HepG2 (cell line): ENCODE measurements at places on chromosomes 16 and 17. TPM values are rescaled to one million over a fixed set of nuclear protein-coding genes. Genes with fewer than 3 reads are reported as not detected.

DNA sequence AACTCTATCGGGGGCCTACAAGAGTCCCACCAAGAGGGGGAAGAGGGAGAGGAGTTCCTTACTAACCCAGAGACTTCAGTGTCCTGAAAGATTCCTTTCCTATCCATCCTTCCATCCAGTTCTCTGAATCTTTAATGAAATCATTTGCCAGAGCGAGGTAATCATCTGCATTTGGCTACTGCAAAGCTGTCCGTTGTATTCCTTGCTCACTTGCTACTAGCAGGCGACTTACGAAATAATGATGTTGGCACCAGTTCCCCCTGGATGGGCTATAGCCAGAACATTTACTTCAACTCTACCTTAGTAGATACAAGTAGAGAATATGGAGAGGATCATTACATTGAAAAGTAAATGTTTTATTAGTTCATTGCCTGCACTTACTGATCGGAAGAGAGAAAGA is 70.0 kb downstream of the CDK12 start:
- H3K27me3 ChIP-seq, result no peaks in the 10 kb centered on the region
- peaks cover 16% of the 10 kb centered on the region for H3K36me3 ChIP-seq
- no peak for DNase-seq

DNA sequence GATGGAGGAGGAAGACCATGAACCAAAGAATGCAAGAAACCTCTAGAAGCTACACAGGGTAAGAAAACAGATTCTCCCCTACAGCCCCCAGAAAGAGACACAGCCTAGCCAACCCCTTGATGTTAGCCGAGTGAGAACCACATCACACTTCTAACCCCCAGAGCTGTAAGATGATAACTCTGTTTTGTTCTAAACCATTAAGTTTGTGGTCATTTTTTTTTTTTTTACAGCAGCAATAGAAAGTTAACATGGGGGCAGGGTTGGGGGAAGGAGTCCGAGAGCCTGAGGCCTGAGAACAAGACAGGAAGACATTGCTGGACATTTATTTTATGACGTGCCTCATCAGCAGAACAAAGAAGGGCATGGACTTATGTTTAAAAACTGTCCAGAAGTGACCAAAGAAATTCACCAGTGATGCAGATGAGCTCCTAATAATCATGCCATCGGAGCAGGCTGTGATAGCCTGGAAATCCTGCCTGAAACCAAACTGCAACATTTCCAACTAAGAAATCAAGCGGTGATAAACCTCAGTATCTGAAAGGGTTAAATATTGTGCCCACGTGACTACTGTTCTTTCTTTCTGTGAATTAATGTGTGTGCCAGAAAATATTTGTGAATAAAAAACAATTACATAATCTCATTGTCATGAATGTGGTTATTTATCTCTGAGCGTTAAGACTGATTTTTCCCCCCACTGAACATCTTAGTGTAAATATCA is 1.1 kb downstream of the ABCA9 start:
- H3K27me3 ChIP-seq, result no peaks in the 10 kb centered on the region
- peaks cover 9% of the 10 kb centered on the region for H3K4me1 ChIP-seq
- DNase-seq, result no peak
- H3K36me3 ChIP-seq, result no peaks in the 10 kb centered on the region
- no peak overlapping the region for H3K4me3 ChIP-seq
- no peak overlapping the region for H3K27ac ChIP-seq

DNA sequence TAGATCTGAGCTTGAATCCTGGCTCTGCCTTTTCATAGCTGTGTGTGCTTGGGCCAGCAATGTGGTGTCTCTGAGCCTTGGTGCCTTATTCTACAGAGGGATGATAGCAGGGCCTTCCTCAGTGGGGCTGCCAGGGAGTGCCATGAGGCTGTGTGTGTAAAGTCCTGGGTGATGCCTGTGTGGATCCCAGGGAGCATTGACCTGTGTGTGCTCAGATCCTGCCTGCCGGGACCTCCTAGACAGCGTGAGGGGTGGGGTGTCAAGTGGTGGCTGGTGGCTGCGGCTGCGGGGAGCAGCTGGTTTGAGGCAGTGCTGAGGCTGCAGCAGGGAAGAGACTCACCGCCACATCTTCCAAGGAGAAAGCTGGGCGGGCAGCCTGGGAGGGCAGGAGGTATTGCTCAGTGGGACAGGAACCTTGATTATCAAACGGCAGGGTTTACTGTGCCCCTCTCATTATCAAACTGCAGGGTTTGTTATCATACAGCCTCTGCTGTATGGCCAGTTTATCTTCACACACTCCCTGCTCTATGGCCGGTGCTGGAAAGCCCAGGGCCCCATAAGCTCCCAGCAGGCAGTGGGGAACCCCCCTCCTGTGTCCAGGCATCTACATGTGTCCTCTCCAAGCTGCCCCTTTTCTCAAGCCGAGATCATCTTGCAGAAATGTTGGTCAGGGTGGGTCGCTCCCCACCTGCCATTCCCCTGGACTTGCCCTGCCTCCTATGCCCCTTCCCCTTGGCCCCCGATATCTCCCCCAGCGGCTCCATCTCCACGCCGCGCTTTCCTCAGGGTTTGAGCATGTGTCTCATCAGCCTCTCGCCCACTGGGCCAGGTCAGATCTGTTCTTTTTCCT is 3.1 kb upstream of the ADCY7 start:
- no peak overlapping the region for H3K27ac ChIP-seq
- H3K36me3 ChIP-seq, result no peaks in the 10 kb centered on the region
- H3K4me3 ChIP-seq, result no peak overlapping the region
- peaks cover 80% of the 10 kb centered on the region for H3K4me1 ChIP-seq

DNA sequence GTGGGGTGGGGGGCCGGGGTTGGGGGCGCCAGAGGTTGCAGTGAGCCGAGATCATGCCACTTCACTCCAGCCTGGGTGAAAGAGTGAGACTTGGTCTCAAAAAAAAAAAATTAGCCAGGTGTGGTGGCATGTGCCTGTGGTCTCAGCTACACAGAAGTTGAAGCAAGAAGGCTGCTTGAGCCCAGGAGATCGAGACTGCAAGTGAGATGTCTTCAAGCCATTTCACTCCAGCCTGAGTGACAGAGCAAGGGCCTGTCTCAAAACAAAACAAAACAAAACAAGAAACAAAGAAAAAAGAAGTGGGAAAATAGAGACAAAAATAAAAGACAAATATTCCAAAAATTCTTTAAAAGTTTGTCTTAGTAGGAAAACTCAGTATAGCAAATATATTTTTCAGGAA is 135.1 kb upstream of the CORO6 start:
- DNase-seq, result no peak
- no peak overlapping the region for H3K4me3 ChIP-seq
- no peak overlapping the region for H3K27ac ChIP-seq

Gene FBXW10
- total RNA-seq, result 0.04 TPM in 1 of 2 replicates, not detected in the other

DNA sequence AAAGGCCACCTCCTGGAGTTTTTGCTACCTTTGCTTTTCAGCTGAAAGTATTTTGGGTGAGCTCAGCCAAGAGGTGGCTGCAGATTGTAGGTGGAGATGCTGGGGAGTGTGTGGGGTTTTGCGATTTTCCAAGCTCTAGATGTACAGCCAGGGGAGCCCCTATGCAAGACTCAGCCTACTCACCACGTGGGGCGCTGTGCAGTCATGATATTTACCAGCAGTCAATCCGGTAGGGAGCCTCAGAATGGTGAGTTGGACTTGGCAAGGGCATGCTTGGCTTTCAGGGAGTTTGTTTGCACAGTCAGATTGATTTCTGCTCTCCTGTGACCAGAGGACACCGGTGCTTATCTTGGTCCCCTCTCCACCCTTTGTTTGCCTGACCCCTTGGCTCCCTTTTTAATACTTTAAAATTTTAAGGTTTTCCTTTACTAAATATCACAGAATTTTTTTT is 175.3 kb downstream of the UTP18 start:
- no peaks in the 10 kb centered on the region for H3K36me3 ChIP-seq
- 0 out of 2 replicates have a peak, but pooled peaks cover 4% of the 10 kb centered on the region for H3K4me1 ChIP-seq
- H3K27ac ChIP-seq, result no peak overlapping the region
- H3K4me3 ChIP-seq, result no peak overlapping the region
- peak; percentile 92 for DNase-seq
- no peaks in the 10 kb centered on the region for H3K27me3 ChIP-seq

DNA sequence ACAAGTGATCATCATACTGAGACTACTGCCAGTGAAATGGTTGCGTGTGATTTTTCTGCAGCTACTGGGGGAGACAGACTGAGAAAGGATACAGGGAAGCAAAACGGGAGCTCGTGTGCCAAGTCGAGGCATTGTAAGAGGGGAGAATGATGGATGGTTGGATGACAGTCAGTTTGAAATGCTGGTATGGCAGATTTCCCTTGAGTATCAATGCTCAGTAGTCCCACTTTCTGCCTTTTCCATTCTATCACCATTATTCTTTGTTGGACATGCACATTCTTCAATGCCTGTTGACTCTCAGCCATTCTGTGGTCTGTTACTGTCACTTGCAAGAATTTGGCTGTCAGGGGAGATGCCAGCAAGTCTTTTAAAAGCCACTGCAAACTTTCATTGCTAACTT is 510.6 kb upstream of the RBFOX1 start:
- no peak overlapping the region for H3K27ac ChIP-seq
- H3K4me3 ChIP-seq, result no peak overlapping the region

Gene NPIPA8
- total RNA-seq, result 0.24 TPM in 2 replicates

DNA sequence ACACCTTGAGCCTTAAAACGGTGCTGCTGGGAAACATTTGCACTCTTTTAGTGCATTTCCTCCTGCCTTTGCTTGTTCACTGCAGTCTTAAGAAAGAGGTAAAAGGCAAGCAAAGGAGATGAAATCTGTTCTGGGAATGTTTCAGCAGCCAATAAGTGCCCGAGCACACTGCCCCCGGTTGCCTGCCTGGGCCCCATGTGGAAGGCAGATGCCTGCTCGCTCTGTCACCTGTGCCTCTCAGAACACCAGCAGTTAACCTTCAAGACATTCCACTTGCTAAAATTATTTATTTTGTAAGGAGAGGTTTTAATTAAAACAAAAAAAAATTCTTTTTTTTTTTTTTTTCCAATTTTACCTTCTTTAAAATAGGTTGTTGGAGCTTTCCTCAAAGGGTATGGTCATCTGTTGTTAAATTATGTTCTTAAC is 4.4 kb downstream of the SOX9 start:
- H3K4me1 ChIP-seq, result peaks cover 46% of the 10 kb centered on the region
- peak; percentile 77 for DNase-seq
- H3K27ac ChIP-seq, result no peak overlapping the region
- no peaks in the 10 kb centered on the region for H3K27me3 ChIP-seq

Gene PIEZO1
- 32.5 and 85.0 TPM in 2 replicates for total RNA-seq

GRCh38 chr17:21004016-21004930 is 38.5 kb downstream of the USP22 start:
- peaks cover 28% of the 10 kb centered on the region for H3K4me1 ChIP-seq
- peaks cover 87% of the 10 kb centered on the region for H3K36me3 ChIP-seq
- no peak overlapping the region for H3K4me3 ChIP-seq
- DNase-seq, result no peak
- no peak overlapping the region for H3K27ac ChIP-seq

DNA sequence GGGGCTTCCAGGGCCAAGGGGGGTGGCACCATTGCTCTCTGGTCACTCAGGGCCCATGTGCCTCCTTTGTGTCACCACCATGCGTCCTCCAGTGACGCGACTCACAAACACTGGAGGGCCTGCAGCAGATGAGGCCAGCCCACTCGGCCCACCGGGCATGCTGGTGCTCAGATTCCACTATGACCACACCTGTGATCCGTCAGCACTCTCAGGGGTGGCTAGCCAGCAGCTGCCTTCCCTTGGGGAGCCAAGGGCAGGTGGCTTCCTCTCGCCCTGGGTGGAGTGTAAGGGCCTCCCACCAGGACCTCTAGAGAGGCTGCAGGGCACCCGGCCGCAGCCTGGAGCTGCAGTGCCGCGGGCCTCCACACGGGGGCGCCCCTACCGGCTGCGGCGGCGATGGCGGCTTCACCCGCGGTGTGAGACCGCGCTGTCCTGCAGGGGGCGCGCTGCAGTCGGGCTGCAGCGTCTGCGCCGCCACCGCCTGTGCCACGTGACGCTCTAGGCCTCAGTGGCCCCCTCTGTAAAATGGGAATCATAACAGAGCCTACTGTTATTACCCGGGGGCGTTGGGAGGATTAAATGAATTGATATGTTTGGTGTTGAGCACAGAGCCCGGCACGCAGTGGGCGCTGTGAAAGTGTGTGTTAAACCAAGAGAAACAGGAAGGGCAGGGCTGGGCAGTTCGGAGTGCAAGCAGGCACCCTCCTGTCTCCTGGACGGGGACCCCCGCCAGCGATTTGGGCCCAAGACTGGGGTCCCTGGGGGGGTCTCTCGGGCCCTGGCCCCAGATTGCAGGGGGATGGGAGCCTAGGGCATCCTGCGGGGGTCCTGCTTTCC is 192.4 kb upstream of the GSE1 start:
- DNase-seq, result peak; percentile 35
- no peak overlapping the region for H3K4me3 ChIP-seq
- peaks cover 18% of the 10 kb centered on the region; the same call in 2 of the 3 replicates for H3K27me3 ChIP-seq
- H3K27ac ChIP-seq, result no peak overlapping the region
- peaks cover 46% of the 10 kb centered on the region for H3K4me1 ChIP-seq

GRCh38 chr17:82177761-82178498 is 34.7 kb downstream of the CCDC57 start:
- peaks cover 13% of the 10 kb centered on the region for H3K4me1 ChIP-seq
- no peak for DNase-seq
- no peak overlapping the region for H3K4me3 ChIP-seq
- H3K36me3 ChIP-seq, result peaks cover 6% of the 10 kb centered on the region; the same call in 1 of the 3 replicates

DNA sequence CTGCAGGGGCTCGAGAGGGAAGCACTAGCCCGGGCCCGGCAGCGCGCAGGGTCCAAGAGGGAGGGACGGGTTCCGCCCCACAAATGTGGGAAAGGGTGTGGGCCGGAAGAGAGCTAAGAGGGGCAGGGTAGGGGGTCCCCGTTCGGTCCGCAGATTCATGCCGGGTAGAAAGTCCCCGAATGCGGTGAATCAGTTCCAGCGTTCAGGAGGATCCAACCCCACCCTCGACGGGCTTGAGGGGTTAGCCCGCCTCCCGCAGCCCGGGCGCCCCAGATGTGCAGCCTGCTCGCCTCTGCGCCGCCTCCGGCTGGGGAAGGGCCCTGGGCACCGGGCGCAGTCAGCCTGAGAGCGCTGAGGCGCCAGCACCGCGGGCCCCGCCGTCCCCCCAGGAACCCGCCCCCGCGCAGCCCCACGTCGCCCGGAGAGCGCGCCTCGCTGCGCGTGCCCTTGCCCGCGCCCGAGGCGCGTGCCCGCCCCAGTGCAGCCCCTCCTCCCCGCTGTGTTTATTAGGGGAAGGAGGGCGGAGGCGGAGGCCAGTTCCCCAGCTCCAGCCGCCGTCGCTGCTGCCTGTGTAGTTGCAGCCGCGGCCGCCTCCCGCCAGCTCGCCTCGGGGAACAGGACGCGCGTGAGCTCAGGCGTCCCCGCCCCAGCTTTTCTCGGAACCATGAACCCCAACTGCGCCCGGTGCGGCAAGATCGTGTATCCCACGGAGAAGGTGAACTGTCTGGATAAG is at the start of gene LASP1:
Gene LASP1 (plus strand): TSS at position 533 of the 733 bp plus-strand sequence. CDS start 132 bp downstream, at position 665.
- H3K4me3 ChIP-seq, result peak within 1 kb of the TSS; percentile 98
- peaks cover 48% of the 10 kb centered on the region for H3K4me1 ChIP-seq
- peaks cover 12% of the 10 kb centered on the region; the same call in 1 of the 3 replicates for H3K36me3 ChIP-seq
- H3K27ac ChIP-seq, result peak within 1 kb of the TSS; percentile 88

- H3K36me3 ChIP-seq, result no peaks in the 10 kb centered on the region
- no peak for DNase-seq
- no peak overlapping the region for H3K4me3 ChIP-seq
- peaks cover 20% of the 10 kb centered on the region; the same call in 1 of the 3 replicates for H3K27me3 ChIP-seq
These were observed 11.3 kb downstream of the PRSS22 start for GRCh38 chr16:2846511-2847310.
